ENCODE measurements at places on chromosomes 6 and 20.

GRCh38 chr6:136685540-136686108 lies 106.7 kb downstream of the MAP3K5 start:
- no peak for DNase-seq

DNA sequence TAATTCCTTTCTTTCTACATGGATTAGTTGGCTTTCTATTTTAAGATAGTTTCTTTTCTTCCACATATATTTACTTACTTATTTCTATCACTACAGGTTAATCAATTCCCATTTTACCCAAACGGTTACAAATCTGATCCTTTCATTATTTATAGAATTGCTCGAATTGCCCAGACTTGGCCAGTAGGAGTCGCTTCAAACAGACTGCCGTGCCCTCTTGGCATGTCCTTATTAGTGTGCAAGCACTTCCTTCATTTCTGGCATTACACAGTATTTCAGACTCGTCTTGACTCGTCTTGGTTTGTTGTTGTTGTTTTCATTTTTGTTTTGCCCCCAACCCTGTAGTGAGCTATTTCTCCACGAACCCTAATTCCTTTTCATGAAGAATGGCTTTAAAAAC lies 74.6 kb downstream of the SAMD3 start:
- DNase-seq, result no peak

GRCh38 chr6:41379306-41379705 lies 43.9 kb downstream of the NCR2 start:
- DNase-seq, result no peak

- DNase-seq, result no peak
These were observed 74.0 kb upstream of the RALGAPA2 start for GRCh38 chr20:20786428-20786827.

DNA sequence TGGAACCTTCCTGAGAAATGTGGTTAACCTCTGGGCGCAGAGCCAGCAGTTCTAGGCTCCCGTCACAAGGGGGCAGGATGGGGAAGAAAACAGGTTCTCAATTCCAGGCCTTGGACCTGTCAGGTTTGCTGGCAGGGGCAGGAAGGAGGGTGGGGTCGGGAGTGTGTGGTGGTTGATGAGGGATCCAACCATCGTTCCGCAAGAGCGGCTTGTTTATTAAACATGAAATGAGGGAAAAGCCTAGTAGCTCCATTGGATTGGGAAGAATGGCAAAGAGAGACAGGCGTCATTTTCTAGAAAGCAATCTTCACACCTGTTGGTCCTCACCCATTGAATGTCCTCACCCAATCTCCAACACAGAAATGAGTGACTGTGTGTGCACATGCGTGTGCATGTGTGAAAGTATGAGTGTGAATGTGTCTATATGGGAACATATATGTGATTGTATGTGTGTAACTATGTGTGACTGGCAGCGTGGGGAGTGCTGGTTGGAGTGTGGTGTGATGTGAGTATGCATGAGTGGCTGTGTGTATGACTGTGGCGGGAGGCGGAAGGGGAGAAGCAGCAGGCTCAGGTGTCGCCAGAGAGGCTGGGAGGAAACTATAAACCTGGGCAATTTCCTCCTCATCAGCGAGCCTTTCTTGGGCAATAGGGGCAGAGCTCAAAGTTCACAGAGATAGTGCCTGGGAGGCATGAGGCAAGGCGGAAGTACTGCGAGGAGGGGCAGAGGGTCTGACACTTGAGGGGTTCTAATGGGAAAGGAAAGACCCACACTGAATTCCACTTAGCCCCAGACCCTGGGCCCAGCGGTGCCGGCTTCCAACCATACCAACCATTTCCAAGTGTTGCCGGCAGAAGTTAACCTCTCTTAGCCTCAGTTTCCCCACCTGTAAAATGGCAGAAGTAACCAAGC lies 29.6 kb downstream of the SRSF3 start:
- peak; percentile 41 for DNase-seq

GRCh38 chr6:48933136-48933535 lies 529.9 kb downstream of the MMUT start:
- DNase-seq, result no peak

DNA sequence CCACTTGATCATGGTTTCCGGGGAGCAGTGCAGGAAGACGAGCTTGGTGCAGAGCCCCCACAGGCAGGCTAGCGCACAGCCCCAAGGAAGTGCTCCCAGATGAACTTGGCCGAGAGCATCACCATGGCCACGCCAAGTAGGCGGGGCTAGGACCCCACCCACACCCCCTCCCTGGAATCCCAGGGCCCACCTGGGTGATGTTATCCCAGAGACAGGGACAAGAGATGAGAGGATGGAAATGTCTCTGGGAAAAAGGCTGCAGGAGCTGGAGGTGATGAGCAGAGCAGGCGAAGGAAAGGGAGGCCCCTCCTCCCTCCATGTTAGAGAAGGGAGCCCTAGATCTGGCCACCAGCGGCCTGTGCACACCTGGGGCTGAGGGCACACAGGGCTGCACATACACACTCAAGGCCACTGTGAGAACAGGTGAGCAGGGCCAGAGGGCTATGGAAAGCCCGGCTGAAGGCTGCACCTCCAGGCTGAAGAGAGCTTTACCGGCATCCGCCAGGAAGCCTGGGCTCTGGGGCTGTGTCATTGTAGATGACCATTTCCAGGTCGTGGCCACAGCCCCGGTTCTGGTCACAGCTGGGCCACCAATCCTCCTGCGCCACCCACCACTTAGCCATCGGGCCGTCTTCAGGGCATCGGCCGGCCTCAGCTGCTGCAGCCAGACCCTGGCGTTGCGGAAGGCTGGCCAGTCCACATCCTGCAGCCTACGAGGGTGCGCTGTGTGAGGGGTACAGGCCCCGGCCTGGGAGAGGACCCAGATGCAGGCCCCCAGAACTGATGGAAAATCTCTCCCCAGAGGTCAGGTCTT lies 24.9 kb downstream of the NPEPL1 start:
- DNase-seq, result no peak

Measured in stimulated activated CD8-positive, alpha-beta memory T cell treated with anti-CD3 and anti-CD28 coated beads, Interleukin-12 subunit alpha, Interleukin-12 subunit beta, amount 100 ng/mL, for 4 hours (primary cell).